ENCODE measurements at places on chromosomes 4 and X. TPM values are rescaled to one million over a fixed set of nuclear protein-coding genes. Genes with fewer than 3 reads are reported as not detected.

DNA sequence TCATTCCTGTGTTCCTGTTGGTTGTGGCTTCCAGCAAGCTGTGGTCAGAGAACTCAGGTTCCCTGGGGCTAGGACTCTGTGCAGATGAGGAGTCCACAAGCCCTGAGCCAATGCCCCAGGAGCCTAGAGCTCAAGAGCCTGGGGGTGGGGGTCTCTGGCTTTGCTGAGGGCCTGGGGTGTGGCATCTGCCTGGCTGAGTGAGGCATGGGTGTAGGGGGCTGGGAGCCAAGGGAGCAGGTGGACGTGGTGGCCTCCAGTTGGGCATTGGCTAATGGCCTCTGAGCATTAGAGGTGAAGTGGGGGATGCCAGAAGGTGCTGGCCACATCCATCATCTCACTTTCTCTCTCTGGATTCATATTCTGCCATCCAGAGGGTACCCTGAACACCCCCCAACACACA is 5.3 kb upstream of the MAMLD1 start:
- DNase-seq = no peak

DNA sequence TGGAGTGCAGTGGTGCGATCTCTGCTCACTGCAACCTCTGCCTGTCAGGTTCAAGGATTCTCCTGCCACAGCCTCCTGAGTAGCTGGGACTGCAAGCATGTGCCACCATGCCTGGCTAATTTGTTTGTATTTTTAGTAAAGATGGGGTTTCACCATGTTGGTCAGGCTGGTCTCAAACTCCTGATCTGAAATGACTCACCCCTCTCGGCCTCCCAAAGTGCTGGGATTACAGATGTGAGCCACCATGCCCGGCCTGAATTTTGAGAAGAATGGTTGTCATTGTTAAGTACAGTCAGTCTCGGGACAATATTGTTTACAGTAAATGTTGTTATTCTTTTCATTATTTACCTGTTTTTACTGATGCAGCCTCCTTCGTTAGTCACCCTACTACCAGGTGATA is 1226.2 kb upstream of the TENM3 start:
- DNase-seq = no peak

DNA sequence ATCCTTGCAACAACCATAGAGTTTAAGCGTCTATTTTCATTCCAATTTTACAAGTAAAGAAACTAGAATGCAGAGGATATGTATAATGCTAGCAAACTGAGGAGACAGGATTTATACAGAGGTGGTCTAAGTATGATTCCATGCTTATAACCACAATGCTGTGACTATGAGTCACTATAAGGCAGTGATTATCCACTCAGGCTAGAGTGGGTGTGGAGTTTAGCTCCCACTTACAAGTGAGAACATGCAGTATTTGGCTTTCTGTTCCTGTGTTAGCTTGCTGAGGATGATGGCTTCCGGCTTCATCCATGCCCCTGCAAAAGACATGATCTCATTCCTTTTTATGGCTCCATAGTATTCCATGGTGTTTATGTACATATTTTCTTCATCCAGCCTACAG is 41.6 kb upstream of the EDA2R start:
- no peak for DNase-seq

DNA sequence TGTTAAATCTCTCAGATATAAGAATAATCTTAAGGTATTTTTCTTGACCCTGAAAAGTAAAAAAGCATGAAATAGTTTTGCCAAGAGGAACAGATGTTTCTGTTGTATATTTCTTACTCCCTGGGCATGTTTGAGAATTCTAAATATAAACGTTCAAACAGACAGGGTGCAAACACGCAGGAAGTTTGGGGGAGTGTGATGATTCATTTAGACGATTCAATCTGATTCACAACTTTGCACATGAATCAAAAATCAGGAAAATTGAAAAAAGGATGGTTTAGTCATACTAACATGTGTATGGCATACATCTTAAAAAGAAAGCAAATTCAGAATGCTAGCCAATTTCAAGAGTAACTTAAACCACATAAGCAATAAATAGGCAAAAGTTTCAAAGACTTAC is 340.3 kb upstream of the GRID2 start:
- DNase-seq = no peak

DNA sequence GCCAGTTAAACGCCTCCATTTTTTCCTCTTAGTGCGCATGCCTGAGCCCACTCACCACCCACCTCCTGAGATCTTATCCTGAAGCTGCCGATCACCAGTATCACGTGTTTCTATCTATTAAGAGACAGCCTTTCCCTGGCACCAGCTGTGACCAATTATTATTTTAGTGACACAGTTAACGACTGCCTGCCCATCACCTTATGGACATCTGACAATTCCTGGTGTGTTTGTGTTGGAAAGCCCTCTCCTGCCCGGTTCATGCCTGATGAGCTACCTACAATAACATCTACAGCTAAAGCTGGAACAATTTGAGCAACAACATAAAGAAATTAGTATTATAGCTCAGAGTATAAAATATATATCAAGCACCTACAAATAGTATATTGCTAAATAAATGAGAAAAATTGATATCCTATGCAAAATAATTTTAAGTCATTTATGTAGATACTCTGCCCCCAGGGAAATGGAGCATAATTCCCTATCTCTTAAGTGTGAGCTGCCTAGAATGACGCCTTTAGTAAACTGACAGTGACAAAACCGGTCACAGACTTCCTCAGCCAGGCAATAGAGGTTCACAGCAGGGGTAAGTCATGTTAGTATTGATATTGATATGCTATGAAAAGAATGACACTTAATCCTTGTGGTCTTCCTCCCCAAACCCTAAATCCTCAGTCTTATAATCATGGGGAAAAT is 862.2 kb downstream of the TRAM1L1 start:
- no peak for DNase-seq

GRCh38 chrX:109740433-109740809 is 7.4 kb upstream of the ACSL4 start:
- DNase-seq = no peak

GRCh38 chr4:59598330-59598618 is 1601.9 kb upstream of the ADGRL3 start:
- DNase-seq = no peak

The SLC25A5 gene
- 512 TPM for total RNA-seq

The PITX2 gene
- total RNA-seq = 0.44 TPM

The SLC9B1 gene
- not detected for total RNA-seq

The CENPU gene
- 122 TPM for total RNA-seq

The TREX2 gene
- total RNA-seq = 0.69 TPM

The HS6ST2 gene
- total RNA-seq = 3.7 TPM

The OFD1 gene
- total RNA-seq = 21.4 TPM

The EXOSC9 gene
- total RNA-seq = 54.9 TPM
